ENCODE measurements at places on chromosomes 11 and 22.

DNA sequence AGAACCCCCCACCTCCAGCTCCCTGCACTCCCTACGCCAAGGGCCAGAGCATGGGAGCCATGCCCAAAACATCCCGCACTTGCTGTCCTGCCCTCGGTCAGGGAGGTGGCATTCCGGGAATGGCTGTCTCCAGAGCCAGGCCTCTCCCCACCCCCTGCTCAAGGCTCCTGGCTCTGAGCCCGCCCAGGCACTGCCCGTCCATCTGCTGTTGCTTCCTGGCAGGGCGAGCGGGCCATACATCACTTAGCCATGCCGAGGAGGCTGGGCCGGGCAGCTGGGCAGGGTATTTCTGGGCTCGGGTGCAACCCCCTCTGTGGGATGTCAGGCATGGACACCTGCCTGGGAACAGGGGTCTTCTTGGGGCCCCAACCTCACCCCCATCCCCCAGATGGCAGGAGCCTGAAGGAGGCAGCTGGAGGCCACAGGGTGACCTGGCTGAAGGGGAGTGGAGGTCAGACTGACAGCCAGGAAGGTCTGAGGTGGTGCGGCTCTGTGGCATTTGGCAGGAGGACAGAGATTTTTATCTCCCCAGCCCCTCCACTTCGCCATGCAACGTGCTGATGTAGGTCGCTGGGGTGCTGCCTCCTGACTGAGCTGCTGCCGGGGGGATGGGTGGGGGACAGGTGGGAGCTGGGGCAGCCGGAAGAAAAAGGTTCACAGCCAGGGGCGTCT is 8.7 kb upstream of the CABP7 start:
- DNase-seq: no peak

DNA sequence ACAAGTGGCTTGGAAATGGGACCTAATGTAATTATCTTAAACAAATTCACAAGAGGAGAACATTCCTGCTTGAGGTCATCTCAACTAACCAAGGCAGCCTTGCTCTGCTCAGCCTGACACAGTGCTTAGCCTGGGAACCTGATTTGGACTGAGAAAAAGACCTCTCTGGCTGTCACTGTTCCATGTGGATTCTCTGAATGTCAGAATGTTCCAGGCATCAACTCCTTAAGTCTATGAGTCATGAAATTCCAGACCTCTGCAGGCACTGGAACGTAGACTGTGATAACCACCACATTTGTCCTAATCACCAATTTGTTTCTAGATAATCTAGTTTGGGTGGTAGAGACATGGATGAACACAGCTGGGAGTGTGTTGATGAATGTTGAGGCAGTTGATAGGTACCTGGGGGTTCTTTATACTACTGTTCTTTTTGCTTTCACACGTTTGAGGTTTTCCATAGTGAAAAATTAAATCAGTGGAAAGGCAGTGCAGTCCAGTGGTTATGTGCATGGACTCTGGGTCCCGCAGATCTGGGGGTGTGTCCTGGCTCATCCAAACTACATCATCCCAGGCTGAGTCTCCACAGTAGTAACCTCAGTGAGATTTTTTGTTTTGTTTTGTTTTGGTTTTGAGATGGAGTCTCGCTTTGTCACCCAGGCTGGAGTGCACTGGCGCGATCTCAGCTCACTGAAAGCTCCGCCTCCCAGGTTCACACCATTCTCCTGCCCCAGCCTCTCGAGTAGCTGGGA is 269.6 kb downstream of the MN1 start:
- DNase-seq: no peak

DNA sequence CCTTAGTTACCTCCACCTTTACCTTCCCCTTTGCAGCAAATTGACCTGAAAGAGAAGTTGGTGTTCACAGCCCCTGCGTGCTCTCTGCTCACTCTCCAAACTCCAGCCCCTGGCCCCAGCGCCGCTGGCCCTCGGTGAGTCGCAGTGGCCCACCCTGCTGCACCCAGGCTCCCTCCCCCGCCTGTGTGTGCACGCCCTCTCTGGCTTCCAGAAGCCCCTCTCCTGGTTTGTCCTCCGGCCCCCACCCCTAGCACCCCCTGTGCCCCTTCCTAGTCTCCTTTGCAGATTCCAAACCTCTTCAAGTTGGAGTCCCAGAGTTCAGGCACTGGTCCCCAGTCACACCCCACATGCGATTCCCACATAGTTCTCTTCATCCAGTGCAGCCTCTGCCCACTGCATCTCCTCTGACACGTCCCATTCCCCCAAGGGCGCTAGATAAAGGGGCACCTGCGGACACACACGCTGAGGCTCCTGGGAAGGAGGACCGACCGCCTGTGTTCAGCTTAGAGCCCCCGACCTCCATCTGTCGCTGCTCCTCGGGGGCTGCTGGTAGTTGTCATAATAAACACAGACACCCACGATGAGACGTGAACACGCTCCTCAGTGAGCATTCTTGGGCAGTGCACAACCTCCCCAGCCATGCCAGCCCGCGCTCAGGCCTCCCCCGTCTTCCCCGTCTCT is 1.5 kb upstream of the PHRF1 start:
- no peak for DNase-seq

DNA sequence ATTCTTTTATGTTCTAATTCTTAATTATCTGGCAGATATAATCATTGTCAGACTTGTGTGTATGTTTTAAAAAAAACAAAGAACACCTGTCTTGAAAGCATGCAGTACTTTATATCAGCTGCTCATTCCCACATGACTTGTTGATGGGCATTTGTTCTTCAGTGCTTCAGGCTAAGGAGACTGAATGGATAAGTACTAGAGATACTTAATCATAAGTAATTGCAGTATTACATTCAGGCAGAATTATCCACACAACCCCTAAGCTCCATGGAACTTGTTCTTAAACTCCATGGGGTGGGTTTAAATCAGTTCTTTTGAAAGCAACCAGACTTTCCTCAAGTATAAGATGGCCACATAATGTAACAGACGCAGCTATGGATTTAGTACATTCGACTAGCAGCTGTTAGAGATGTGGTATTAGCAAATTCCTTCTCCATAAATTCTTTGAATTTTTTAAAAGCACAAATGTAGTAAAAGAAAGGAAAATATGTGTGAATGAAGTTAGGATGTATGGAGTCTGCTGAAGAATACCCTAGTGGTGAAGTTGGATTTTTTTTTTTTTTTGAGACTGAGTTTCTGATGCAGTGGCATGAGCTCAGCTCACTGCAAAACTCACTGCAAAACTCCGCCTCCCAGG is 3.0 kb downstream of the JAM3 start:
- no peak for DNase-seq

DNA sequence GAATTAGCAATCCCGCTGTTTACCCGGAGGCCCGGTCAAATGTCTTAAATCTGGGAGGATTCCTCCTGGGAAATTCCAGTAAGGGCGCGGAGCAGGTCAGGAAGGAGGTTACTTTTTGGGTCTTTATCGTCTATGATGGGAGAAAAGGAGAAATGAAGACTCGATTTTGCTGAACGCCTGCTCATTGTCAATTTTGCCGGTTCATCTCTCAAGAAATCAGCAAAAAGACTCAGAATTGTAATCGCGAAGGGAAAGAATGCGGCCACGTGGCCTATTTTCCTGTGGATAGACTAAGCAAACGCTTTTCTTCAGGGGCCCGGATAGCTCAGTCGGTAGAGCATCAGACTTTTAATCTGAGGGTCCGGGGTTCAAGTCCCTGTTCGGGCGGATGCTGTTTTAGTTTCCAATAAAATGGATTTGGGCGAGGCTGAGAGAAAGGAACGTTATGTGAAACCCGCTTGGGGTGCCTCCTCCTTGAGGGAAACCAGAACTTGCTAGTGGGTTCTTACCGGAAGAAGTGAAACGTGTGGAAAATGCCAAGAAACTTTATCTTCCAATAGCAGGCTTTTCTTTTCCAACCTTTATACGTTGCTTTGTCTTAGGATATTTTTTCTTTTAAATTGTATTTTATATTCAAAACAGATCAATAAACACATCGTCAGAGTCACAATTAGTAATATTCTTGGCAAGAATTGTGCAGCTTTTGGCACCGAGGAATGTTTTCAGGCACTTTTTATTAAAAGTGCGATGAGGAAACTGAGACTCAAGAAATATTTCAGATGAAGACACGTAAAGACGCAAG is 45.0 kb downstream of the OR4D9 start:
- DNase-seq: peak; percentile 79

DNA sequence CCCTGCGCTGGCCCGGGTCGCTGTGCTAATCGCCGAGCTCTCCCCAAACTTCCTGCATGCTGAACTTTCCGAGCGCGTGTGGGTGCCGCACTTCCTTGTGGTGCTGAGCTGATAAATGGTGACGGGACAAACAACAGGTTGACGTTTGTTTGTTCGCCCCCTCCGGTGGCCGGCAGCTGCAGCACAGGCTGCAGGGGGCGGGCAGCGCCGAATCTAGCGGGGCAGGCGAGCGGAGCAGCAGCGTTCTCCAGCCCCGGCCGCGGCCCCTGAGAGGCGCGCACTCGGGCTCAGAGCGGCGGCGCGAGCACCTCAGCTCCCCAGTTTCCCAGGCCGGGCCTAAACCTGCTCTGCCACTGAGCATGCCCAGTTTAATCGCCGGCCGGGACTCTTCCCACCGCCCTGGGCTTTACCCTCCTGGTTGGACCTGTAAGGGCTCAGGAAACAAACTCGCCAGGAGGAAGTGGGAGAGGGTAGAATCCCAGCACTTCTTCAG is at the start of gene PDGFD:
PDGFD (minus strand) TSS at position 120 of the 493 bp plus-strand sequence.
- DNase-seq: no peak

DNA sequence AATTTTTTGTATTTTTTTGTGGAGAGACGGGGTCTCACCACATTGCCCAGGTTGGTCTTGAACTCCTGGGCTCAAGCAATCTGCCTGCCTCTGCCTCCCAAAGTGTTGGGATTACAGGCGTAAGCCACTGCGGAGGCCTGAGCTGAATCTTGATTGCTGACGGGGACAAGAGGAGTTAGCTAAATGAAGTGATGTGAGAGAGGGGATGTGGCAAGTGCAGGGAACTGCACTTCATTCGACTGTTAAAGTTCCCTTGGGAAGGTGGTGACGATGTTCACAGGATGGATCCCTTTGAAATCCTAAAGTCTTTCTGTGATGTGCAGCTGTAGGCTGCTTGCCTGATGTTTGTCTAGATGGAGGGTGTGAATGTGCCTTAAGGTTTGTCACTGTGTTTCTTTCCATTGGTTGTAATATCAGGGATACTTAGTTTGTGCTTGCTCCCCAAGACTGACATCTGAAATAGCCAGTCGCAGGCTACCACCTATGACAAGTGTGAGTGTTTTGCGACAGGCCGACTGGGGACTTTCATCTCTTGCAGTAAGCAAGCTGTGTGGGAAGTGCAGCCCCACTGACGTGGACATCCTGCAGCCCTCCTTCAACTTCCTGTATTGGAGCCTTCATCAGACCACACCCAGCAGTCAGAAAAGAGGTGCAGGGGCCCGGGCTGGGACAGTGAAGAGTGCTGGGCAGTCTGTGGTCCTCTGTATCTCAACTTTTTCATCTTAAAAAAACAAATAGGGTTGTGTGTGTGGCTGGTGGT is 19.6 kb upstream of the CCDC134 start:
- no peak for DNase-seq

DNA sequence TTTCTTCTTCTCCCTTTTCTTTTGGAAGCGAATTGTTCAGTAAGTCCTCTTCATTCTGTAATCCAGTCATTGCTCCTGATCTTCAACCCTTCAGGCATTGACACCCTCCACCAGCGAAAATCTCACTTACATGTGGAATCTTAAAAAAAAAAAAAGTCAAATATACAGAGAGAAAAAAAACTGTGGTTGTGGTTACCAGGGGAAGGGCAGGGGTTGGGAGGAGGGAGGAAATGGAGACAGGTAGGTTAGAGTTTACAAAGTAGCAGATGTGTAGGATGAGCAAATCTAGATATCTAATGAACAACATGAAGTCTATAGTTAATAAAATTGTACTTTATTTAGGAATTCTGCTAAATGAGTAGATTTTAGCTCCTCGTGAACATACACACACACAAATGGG is 17.7 kb upstream of the TMEM123 start:
- no peak for DNase-seq

- DNase-seq: peak; percentile 64
Measured at GRCh38 chr11:115869780-115870431, 365.7 kb upstream of the CADM1 start.

DNA sequence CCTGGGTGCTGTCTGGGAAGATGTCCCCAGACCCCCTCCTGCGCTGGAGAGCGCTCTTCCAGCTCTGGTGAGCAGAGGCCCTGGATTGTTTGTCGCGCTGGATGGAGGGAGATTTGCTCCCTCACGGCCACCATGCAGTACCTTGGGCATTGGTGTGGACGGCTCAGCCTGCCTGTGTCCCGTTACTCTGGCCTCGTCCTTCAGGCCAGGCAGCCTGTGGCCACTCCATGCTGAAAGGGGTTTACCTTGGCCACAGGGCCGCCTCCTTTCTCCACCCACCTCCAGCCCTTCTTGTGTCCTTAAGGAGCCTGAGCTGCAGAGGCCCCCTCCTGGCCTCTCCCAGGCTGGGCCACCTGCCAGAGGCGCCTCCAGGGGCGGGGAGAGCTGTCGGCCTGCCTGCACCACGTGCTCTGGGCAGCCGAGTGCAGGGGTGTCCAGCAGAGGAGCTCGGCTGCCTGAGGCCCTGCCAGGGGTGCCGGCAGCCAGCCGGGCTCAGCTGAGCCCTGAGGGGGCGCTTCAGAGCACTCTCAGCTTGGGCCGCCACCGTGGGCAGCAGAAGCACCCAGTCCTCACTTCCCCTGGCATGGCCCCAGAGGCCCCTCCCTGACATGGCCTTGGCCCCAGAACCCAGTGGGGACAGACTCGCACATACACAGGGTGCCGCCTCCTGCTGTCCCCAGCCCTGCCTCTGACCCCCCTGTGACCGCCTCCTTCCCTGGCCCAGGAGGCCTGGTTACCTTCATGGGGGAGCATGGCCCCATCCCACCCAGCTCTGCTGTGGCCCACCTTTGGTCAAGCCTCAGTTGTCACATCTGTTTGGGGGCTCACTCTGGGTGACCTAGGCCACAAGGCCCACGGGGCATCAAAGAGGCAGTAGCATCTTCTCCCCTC is 3.4 kb downstream of the CCND1 start:
- DNase-seq: peak; percentile 64

- peak; percentile 63 for DNase-seq
Measured at GRCh38 chr22:19448076-19448607, 631 bp upstream of the C22orf39 start.

DNA sequence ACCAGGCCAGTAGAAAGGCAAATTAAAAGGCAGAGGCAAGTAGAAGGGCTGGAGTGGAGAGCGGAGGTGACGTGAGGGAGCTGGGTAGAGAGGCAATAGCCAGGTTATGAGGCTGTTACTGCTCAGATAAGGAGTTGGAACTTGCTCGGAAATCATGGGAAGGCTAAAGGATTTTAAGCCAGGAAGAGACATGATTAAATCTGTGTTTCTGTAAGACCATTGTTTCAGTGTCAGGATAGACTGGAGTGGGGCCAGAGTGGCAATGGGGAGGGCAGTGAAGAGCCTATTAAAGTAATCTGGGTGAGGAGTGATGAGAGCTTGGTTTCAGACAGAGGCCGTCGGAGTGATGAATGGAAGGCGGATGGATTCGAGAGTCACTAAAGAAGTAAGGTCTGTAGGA is 39.0 kb downstream of the GRAMD1B start:
- no peak for DNase-seq

GRCh38 chr11:32487270-32487669 is 51.9 kb upstream of the WT1 start:
- DNase-seq: peak; percentile 49

- no peak for DNase-seq
Measured at GRCh38 chr11:73894725-73895335, 18.0 kb downstream of the PAAF1 start.
